ENCODE measurements at places on chromosomes 3 and 15.
A peak's percentile ranks its signal among the peaks of the same experiment; 100 is the strongest.

GRCh38 chr3:13277196-13277813, 142.8 kb downstream of the NUP210 start:
- DNase-seq, result peak; percentile 25

- DNase-seq, result no peak
Measured at GRCh38 chr15:68676926-68677325, 98.1 kb downstream of the CORO2B start.

GRCh38 chr3:40097131-40098117, 212.1 kb upstream of the EIF1B start:
- DNase-seq, result no peak

DNA sequence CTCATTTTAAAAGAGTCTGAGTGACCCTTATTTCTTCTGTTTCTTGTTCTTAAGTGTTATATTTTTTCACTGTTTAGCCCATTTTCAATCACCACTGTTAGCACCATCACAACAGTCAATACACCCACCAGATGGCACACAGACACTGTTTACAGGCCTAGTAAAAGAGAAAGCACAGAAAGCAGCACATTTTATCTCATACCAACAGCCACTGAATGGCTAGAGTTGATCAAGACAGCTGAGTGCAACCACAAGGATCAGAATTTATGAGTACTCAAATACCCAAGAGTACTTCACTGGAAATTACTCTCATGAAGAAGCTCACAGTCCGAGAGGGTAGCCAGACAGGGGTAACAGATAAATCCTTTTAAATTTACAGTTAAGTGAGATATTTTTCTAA, 127.0 kb downstream of the TFDP2 start:
- DNase-seq, result no peak

DNA sequence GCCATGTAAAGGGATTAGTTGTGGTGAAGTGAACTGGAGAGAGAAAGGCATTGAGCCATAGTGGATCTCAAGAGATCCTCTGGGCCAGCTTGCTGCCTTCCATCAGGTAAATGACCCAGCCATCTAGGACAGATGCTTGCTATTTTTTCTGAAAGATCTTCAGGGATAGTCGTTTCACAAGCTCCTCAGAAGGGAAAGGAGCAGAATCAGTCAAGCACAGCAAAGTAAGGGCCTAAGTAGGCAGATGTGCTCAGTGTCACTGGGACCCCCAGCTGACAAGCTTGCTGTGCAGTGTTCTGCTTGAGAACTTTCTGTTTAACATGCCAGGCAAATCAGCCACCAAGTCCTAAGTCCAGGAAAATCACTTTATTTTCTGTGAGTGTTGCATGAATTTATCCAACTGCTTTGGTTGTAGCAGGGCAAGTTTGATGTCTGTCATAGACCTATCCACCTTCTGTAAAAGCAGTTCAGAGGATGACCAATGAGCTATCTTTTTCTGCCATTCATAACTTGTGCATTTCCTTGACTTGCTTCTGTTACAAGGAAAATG, 319.8 kb downstream of the IL5RA start:
- DNase-seq, result no peak

DNA sequence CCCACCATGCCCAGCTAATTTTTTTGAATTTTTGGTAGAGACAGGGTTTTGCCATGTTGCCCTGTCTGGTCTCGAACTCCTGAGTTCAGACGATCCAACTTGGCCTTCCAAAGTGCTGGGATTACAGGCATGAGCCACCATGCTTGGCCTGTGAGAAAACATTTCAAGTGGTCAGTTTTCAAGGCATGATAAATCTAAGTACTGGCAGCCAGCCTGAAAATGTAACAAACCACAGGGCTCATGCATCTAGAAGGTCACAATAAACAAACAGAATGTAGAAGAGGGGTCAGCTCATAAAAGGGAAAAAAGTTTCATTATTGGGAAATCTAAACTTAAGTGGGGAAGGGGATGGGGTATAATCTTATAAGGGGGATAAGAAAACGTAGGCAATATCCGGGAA, 39.9 kb downstream of the PPCDC start:
- DNase-seq, result no peak

- DNase-seq, result no peak
Measured at GRCh38 chr3:103446953-103447629, 1012.3 kb downstream of the ZPLD1 start.

GRCh38 chr3:198112031-198112430, 152.0 kb downstream of the LMLN start:
- DNase-seq, result no peak

DNA sequence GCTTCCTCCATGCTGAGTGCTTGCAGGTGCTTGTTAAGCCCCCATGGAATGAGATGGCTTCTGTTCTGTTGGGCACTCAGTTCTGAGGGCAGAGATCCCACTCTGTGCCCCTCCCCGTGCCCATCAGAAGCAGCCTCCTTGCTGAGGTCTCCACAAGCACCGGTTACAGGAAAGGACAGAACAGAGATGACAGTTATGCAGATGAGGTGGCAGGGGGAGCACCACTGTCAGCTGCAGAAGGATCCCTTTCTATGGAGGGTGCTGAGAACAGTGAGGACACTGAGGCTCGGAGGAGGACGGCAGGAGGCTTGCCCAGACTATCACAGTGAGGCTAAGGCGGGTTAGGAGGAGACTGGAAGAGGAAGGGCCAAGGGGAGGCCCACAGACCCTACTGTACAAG, 12.4 kb downstream of the CACNA2D2 start:
- no peak for DNase-seq
